Activated naive CD4-positive, alpha-beta T cell treated with anti-CD3 and anti-CD28 coated beads, Interleukin-2, amount 10 ng/mL, durations not matched to agents 7 days and 5 days (primary cell): ENCODE measurements at places on chromosomes 7 and 10.

GRCh38 chr10:104903433-104903832, 262.3 kb downstream of the SORCS3 start:
- DNase-seq: no peak

DNA sequence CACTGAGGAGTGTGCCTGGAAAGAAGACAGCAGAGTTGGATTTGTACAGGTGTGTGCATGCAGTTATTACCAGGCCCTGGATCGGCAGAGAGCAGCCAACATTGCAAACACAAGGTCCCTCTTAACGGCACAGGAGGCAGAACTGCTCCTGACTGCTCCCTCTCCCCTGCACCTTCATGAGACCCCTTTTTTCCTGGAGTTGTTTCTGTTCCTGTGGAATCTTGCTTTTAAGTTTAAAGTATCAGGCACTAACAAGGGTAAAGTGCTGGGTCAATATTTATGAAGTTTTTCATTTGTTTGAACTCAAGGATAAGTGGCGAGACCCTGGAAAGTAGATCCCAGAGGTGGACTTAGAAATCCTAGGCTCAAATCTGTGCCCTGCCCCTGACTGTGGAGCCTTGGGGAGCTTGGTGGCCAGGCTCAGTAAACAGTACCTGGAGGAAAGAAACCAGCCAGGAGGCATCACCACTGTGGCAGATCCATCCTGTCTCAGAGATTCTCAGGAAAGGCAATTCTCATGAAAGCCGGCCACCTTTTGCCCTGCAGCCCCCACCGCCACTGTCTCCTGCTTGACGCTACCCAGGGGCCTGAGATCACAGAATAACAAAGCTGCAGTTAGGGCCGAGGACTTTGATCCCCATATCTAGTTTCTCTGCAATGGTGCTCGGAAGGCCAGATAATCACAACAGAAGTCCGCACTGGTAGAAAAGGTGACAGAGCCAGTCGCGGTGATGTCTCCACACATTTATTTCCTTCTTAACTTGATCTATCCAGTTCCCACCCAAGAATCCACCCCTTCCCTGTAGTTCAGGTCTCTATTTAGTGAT, 36.7 kb downstream of the DDC start:
- no peak for DNase-seq

DNA sequence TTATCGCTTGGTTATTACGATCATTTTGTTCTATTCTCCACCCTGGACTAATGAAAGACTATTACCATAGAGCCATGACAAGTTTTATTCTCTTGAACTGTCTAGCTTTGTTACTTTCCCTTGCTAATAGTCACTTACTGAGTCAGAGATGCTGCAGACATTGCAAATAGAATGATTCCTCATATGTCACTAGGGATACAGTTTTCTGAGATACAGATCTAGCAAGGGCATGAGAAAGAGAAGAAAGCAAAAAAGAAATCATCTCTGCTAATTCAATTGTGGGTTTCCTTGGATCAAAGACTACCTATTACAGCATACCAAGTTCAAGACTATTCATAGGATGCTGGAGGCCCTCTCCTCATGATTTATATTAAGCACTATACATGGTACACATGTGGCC, 204.3 kb downstream of the MBL2 start:
- DNase-seq: no peak

GRCh38 chr7:133207687-133208086, 45.2 kb upstream of the EXOC4 start:
- DNase-seq: no peak

- peak; percentile 42 for DNase-seq
Measured at GRCh38 chr10:96470116-96470743, 43.5 kb downstream of the TLL2 start.
